ENCODE measurements at places on chromosomes 7 and 10.

GRCh38 chr10:33460505-33461294 is 126.2 kb upstream of the NRP1 start:
- no peak for DNase-seq

DNA sequence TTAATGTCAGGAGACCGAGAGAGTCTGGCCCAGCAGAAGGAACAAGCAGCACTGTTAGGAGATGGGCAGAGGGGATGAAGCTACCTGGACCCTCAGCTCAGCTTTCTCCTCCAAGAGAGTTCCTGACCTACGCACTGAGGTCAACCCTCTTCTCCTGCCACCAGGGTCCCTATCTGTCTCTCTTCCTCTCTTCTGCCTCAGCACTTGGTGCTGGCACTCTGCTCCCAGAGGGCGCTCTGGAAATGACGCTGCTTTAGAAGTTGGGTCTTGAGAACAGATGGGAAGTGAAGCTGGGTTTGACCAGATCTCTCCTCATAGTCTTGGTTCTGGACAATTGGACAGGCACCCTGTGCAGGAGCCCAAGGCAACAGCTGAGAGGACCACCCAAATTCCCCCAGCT is 216.0 kb upstream of the AGK start:
- no peak for DNase-seq

GRCh38 chr7:149004405-149005370 is 23.6 kb downstream of the PDIA4 start:
- no peak for DNase-seq

DNA sequence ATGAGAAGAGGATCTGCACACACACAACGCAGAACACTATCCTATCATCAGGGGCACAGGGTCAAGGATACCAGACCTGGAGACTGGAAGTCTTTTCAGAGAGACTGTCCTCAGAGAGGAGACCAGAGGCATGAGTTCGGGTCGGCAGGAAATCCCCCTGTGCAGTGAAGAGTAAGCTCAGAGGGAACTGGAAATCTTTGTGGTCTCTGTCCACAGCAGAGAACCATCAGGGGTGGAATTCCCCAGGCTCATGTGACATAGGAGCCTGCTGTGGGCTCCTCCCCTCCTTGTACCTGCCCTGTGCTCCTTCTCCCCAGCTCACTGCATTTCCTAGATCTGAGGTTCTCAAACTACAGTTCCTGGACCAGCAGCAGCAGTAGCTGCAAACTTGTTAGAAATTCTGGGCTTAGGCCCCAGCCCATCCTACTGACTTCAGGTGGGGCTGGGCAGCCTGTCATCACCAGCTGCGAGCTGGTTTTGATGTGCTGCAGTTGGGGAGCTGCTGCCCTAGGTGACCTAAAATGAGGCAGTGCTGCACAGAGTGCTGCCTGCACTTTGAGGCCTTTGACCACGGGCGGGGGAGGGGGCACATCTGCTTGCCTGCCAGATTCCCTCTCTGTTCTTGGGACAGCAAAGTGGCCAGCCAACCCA is 2.4 kb downstream of the ZMIZ2 start:
- DNase-seq, result no peak

DNA sequence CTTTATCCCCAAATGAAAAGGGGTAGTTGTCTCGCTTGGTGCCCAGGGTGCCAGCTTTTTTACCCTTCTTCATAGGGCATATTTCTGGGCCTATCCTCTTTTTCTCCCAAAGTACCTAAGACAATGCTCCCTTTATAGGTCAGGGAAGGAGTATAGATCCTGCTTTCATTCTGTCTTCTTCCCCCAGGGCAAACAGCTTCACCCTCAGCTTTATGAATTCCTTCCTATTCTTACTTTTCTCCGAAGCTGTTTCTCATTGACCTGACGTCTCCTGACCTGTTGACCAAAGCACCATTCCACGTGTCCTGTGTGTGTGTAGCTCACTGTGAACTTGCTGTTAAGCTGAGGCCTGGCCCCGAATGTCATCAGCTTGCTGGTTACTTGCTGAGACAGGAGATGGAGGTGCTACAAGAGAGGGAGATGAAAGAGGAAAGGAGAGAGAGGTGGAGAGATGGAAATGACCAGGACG is 48.9 kb downstream of the PYROXD2 start:
- DNase-seq, result no peak

DNA sequence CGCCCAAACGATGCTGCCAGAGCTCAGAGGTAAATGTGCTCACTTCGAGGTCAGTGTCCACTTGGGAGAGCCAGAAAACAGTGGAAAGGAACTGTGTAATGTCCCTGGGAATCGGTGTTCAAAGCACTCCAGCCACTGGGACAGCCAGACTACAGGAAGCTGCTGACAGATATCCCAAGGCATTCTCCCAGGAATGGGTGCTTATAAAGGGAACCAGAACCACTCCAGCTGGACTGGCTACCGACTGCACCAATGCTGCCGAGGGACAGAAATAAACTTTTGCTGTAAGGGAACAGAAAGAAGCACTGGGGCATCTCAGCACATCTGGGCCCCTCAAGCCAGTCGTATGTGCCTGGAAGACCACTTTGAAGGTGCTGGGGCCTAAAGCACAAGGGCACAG is 76.7 kb downstream of the ATXN7L1 start:
- DNase-seq, result no peak

DNA sequence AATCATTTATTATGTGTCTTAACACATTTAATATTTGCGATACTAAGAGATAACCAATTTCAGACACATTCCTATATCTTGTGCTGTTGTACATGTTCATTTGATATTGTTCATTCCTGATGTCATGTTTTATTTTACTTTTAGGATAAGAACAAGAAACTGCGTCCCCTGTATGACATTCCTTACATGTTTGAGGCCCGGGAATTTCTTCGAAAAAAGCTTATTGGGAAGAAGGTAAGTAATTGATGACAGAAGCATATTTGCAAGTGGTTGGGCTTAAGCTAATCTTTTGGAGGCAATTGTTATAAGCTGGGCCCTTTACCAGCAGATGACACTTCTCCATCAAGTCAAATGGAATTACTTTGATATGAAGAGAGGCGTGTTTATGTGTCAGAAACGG is 155.3 kb downstream of the SND1 start:
- DNase-seq, result no peak

DNA sequence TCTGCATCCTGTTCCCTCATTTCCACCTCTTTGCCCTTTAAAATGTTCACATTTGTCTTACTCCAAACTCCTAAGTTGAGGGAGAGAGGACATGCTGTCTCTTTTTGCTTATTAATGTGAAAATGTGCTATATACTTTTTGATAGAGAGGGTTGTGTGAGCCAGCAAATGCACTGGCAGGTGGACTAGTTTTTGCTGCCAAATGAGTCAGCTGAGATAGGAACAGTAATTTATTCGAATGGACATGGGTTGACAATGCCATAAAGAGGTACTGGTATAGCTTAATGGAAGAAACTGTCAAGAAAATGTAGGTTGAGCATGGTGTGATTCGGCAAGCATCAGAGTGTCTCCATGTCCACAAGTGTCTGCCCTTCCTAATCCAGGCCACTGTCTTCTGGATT is 9.2 kb upstream of the TRUB1 start:
- no peak for DNase-seq

- DNase-seq, result no peak
These were observed 544.4 kb downstream of the SH2D4B start for GRCh38 chr10:81081887-81082620.

GRCh38 chr10:96968682-96969423 is 136.8 kb downstream of the LCOR start:
- no peak for DNase-seq

DNA sequence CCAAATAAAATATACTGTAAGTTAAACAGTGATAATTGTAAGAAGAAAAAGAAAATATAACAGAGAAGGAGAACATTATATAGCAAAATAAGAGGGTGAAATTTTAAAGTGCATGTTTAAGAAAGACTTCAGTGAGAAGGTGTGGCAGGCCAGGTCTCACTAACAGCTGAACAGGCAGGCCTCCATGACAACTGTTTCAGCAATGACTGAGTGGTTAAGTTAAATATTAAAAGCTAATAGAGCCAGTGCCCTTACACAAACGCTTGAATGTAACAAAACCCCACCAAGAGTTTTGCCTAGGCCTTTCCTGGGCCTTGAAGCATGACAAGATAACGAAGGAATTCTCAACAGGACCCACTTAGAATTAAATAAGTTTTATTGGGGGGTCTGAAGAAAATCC is 32.6 kb downstream of the CFAP43 start:
- DNase-seq, result no peak

- DNase-seq, result no peak
These were observed 77.0 kb downstream of the ZMIZ1 start for GRCh38 chr10:79145517-79146470.

DNA sequence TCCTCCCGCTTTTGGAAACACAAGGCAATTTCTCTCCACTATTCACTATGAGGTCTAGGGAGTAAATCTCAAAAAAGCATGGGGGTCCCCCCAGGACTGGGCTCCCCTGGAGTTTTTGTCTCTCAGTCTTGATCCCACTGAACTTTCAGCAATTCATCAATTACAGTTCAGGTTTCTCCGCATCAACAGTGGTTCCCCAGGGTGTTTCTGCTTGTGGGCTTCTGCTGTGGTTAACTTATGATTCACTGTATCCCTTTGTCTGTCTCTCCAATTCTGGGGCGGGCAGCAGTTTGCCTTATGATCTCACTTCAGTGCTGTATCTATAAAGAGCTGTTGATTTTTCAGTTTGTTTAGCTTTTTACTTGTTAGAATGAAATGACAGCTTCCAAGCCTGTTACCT is 142.6 kb upstream of the CDC14C start:
- no peak for DNase-seq

- DNase-seq, result no peak
These were observed 10.4 kb upstream of the STRIP2 start for GRCh38 chr7:129423700-129424410.

GRCh38 chr10:79063661-79064492 is 4.9 kb upstream of the ZMIZ1 start:
- no peak for DNase-seq

GRCh38 chr7:48279420-48279819 is 108.2 kb downstream of the ABCA13 start:
- no peak for DNase-seq

DNA sequence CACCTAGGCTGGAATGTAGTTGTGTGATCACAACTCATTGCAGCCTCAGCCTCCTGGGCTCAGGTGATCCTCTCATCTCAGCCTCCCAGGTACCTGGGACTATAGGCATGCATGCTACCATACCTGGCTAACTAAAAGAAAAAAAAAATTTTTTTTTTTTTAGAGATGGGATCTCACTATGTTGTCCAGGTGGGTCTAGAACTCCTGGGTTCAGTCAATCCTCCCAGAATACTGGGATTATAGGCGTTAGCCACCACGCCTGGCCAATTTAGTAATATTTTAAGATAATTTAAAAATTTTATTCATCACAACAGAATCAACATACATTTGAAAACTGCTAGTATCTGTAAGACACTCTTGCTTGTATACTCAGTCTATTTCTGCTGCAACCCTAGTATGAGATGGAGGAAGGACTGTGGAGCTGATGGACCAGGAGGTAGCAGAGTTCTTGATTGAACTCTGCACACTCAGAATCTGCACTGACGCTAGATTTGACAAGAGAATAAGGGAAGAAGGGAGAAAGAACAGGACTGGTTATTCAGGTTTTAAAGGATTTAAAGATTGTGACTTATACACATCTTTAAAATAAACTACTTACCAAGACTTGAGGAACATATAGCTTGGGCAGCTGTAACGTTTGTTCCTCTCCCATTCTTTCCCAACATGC is 57.6 kb downstream of the VCL start:
- DNase-seq, result no peak

GRCh38 chr10:28765641-28766040 is 88.3 kb downstream of the BAMBI start:
- DNase-seq, result no peak

DNA sequence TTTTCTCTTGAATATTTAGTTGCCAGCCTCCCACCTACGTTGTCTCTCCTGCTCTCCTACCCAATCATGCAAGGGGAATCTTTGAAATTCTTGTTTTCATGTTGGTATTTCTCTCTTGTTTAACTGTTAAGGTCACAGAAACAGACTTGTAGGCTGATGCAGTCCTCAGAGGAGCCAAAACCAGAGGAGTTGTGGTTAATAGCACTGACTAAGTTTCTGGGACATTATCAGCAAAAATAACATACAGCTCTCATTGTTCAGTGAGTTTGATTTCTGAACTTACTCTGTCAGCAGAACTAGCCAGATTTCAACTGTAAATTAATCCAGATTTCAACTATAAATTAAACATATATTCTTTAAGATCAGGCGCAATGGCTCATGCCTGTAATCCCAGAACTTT is 11.1 kb upstream of the CUL1 start:
- no peak for DNase-seq

GRCh38 chr10:103077491-103078308 is 115.4 kb downstream of the NT5C2 start:
- DNase-seq, result no peak

GRCh38 chr7:46444256-46444655 is 523.2 kb upstream of the IGFBP3 start:
- DNase-seq, result peak; percentile 30

DNA sequence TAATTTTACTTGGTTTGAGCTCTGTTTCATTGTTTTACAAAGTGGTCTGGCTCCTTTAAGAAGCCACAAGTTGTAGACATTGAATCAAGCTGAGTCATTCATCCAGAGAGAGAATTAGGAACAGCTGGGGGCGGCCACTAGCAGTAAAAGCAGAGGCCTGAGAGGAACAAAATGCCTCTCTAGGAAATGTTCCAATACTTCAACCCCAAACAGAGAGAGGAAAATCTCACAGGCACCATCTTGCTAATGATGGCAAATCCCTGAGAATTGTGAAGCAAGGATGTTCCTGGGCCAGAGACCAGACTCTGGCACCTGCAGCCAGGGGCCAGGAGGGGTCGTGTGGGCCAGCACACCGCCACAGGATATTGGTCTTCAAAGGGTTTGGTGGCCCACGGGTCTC is 26.5 kb upstream of the TRIL start:
- peak; percentile 75 for DNase-seq

DNA sequence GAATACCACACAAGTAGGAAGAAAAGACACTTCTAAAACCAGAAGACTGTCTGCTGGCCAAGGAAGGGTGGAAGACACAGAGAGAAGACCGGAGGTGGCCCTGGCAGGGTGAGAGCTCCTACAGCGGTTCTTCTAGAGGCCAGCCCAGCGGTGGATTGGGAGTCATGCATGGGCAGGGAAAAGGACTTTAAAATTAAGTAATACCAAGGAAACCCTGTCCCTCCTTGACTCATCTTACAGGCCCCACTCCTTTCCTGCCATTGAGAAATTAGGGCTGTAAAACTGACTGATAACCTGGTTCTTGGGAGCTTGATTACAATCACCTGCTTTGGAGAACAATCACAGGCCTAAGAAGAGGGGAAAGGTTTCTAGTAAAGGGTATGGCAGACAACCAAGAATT is 16.1 kb downstream of the CALML3 start:
- no peak for DNase-seq

- DNase-seq, result no peak
These were observed 33.8 kb downstream of the GPR22 start for GRCh38 chr7:107503687-107504086.

Measured in HFF-Myc (cell line).